ENCODE measurements at places on chromosomes 6 and 20.

- no peak for DNase-seq
These were observed 116.0 kb downstream of the PLCB1 start for GRCh38 chr20:8248051-8248450.

DNA sequence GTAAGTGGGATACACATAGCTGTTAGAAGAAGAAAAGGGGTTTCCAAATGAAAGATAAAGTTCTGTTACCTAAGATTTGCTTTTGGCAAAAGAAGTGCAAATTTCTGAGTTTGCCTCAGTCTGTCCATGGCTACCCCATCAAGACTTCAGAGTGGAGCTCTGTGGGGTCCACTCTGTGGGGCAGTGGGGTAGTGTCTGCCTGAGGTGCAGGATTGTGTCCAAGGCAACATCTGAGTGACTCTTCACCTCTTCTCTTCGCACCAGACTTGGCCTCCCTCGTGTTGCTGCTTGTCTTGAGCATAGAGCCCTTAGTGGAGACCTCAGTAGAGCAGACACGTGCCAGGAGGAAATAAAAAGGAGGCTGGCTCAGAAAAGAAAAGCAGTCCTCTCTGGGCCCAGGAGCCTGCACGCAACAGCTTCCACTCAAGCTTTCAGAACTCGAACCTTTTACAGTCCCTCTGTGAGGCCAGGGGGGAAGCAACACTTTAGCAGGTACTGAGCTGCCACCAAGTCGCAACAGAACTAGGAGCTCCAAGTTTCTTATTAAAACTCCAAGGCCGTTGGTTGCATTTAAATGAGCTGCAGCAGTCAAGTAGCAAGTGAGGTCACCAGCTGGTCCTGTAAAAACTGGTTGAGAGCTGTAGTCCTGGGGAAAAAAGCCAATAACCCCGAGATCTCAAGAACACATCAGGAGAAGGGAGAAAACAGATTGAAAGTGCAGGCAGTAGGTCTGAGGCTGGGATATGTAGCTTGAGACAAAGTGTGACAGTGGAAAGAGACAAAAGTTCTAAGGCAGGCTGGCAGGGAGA, 413.5 kb downstream of the CDC5L start:
- no peak for DNase-seq

DNA sequence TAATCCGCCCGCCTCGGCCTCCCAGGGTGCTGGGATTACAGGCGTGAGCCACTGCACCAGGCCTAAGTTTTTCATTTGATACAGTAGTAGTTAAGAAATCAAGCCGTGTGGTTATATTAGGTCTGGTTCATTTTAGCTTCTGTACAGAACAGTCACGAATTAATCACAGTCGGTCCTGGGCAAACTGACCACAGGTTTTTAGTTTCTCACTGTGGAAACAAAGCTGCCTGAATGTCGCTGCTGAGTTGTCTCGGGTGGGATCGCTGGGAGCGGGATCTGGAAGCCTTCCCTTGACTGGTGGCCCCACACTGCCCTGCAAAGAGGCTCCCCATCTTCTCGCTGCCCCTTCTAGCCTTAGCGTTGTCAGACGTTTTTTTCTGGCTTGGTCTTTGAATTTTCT, 18.6 kb downstream of the UCKL1 start:
- no peak for DNase-seq

- DNase-seq: no peak
These were observed 15.6 kb upstream of the RSPO3 start for GRCh38 chr6:127102859-127103258.

DNA sequence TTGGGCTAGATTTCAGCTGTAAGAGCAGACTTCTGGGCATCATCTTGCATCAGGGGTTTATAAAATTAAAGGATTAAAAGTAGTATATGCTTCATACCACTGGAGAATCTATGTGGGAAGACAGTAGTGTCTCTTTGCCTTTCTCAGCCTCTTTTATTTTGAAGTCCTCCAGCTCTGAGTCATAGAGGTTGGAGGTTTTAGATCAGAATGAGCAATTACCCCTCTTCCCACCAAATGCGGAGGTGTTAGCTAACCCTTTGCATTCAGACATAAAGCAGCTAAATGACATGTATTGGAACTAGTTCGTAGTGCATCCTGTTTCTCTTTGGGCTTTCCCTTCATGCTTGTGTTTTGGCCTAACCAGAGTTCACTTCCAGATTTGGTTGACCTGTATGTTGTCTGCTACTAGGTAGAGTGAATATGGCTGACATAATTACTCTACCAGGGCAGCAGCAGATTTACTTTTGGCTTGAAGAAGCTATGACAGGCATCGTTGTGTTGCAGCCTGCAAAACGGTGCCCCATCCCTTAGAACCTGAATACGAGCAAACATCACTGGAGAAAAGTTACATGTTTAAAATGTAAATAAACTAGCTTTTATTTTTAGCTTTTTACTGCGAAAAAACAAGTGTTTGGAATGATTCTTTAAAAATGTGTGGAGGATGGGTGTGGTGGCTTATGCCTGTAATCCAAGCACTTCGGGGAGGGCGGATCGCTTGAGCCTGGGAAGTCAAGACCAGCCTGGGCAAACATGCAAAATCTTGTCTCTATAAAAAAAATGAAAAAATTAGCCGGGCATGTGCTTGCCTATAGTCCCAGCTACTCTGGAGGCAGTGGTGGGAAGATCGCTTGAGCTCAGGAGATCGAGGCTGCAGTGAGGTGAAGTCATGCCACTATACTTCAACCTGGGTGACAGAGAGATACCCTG, 82.2 kb downstream of the MYO6 start:
- peak; percentile 12 for DNase-seq

DNA sequence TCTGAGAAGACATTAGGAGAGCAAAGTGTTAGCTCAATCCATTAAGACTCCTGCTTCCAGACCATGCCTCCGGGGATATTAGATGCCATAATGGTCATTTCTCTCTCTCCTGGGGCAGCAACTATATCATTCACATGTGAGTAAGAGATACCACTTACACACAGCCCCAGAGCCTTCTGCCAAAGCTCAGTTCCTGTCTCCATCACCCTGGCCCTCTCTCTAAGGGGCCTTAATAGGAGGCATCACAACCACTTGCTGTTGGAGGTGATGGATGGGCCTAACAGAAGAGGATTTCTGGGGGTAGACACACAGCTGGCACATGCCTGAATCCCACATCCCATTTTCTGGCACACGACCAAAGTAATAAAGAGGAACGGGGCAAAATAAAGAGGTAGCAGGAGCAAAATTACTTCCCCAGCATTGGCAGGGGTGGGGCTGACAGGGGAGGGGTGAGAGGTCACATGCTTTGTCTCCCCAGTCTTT, 34.0 kb upstream of the VSTM2L start:
- no peak for DNase-seq

DNA sequence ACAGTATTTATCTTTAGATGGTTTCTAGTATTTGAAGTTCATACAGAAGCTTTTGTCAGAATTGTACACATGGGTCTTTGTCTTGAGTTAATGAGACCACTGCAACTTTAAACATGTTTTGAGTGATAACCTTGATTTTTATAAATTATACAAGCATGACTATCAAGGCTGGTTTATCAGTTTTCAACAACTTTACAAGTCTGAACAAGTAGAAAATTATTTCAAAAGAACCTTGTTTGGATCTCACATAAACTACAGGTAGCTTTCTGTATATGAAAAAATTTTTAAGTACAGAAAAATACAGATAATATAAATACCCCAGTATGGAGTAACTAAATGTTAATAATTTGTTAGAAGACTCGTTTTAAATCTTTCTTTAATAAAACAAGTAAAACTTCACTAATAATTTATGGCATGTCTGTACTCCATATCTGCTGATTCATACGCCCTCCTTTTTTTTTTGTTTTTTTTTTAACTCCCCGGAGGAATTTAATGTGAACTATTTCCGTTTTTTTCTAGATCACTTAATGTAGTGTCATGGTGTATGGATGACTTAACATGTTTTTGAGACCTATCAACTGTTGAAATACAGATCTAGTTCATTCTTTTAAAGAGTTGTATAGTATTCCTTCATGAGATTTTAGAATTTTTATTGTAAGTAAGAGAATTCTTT, 18.3 kb downstream of the VAPB start:
- no peak for DNase-seq

GRCh38 chr6:169898788-169899480, 147.5 kb downstream of the ERMARD start:
- DNase-seq: no peak

GRCh38 chr6:43328528-43328927, 19.9 kb upstream of the CRIP3 start:
- no peak for DNase-seq

GRCh38 chr6:53795702-53796450, 1.1 kb downstream of the LRRC1 start:
- DNase-seq: no peak

DNA sequence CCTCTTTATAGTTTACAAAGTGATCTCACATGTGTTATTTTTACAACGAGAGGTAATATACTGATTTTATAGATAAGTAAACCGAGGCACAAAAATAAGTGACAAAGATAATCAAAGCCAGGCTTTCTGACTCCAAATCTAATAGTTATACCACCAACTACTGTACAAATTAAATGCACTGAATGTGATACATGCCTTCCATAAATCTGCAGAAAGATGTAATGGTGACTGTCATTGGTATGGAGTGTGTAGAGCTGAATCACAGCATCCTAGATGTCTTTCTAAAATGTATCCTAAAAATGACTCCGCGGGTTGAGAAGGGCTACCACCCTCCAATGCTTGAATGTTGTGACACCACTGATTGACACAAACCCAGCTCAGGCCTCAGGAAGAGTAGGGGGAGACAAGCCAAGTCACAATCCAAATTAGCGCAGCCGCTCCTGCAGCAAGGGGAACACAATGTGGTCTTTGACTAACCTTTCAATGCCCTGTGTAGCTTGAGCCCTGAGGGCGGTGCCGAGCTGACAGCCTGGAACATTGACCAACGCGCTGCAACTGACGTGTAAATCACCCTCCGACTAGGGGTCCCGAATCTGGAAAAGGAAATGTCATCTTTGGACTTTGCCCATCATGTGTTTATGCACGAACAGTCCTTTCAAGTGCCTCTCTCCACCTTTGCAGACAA, 136.8 kb downstream of the OLIG3 start:
- no peak for DNase-seq

- DNase-seq: no peak
These were observed 108.5 kb upstream of the NHSL1 start for GRCh38 chr6:138607478-138608433.

GRCh38 chr6:106849120-106849519, 125.4 kb downstream of the CD24 start:
- DNase-seq: no peak

Data from AG04449 (cell line).